GM23248 (cell line): ENCODE measurements at places on chromosomes 4 and X. TPM values are rescaled to one million over a fixed set of nuclear protein-coding genes. Genes with fewer than 3 reads are reported as not detected.
A peak's percentile ranks its signal among the peaks of the same experiment; 100 is the strongest.

GRCh38 chr4:123858465-123858864, 461.9 kb downstream of the SPRY1 start:
- H3K27me3 ChIP-seq = no peaks in the 10 kb centered on the region
- H3K36me3 ChIP-seq = no peaks in the 10 kb centered on the region
- no peak overlapping the region for H3K27ac ChIP-seq

DNA sequence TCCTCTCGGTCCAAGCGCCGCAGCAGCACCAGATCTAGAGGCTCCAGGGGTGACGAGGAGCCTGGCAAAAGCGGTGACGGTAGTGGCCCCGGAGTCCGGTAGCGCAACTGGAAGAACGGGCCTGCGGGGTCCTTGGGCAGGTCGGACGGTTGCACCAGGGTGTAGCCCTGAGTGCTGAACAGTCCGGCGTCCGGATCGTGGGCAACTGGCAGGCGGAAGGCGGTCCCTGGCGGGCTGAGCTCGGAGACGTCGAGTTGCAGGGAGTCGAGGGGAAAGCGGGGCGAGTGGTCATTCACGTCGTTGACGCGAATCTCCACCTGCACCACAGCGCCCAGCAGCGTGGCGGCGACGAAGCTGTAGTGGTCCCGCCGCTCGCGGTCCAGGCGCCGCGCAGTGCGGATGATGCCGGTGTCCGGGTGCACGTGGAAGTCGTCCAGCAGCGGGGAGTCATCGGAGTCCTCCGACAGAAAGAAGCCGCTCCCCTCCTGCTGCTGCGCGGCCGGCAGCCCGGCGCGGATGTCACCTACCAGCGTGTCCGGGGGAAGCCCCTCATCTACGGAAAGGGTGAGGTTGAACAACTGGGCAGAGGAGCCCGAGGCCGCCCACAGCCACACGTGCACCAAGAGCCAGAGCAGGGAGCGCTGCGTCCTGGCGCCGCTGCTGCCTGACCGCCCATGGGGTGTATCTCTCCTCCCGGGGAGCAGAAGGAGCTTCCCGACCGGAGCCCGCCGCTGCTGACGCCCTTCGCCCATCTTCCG, 837 bp downstream of the DCHS2 start:
- H3K4me1 ChIP-seq = no peaks in the 10 kb centered on the region
- no peak overlapping the region for H3K27ac ChIP-seq
- peak; percentile 6 for DNase-seq
- 0 out of 2 replicates have a peak overlapping the region, but pooled peaks have one; percentile 11 for H3K4me3 ChIP-seq
- H3K27me3 ChIP-seq = peaks cover 56% of the 10 kb centered on the region

GRCh38 chr4:2695346-2696060, 60.6 kb downstream of the TNIP2 start:
- no peak overlapping the region for H3K27ac ChIP-seq
- no peaks in the 10 kb centered on the region for H3K27me3 ChIP-seq
- H3K4me1 ChIP-seq = no peaks in the 10 kb centered on the region
- DNase-seq = no peak
- H3K4me3 ChIP-seq = no peak overlapping the region
- H3K36me3 ChIP-seq = peaks cover 49% of the 10 kb centered on the region; the same call in 1 of the 2 replicates

DNA sequence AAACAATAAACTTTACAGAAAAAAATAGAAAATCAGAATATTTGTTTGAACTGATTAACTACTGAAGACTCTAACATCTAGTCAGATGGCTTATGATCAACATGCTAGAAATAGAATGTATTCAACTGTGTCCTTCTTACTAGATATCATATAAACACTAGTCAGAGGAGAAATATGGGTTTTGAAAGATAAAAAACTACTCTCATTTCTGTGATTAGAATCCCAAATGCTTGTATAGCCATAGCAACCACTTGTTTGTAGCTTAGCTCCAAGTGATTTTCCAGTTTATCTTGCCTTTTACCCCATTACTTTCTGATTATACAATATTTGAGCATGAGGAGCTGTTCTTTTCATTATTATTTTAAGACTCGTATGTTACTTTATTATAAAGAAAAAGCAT, 31.2 kb downstream of the USP38 start:
- no peaks in the 10 kb centered on the region for H3K27me3 ChIP-seq
- no peak overlapping the region for H3K27ac ChIP-seq
- H3K36me3 ChIP-seq = peaks cover 44% of the 10 kb centered on the region
- DNase-seq = no peak
- no peak overlapping the region for H3K4me3 ChIP-seq

ADRA2C gene
- 2.2 and 3.9 TPM in 2 replicates for total RNA-seq

PAGE1 gene
- total RNA-seq = not detected in 2 replicates

NALF2 gene
- total RNA-seq = not detected in 2 replicates
